ENCODE measurements at places on chromosomes 2 and 18. TPM values are rescaled to one million over a fixed set of nuclear protein-coding genes. Genes with fewer than 3 reads are reported as not detected.

The RAPGEF4 gene
- 3.8 TPM for total RNA-seq

The LOXL3 gene
- 7.1 TPM for total RNA-seq

The POTEC gene
- total RNA-seq: not detected

- peaks cover 12% of the 10 kb centered on the region for H3K4me1 ChIP-seq
- no peak for DNase-seq
- H3K27ac ChIP-seq: no peak overlapping the region
- H3K36me3 ChIP-seq: no peaks in the 10 kb centered on the region
Measured at GRCh38 chr18:55912071-55912470, 324.1 kb upstream of the TCF4 start.

DNA sequence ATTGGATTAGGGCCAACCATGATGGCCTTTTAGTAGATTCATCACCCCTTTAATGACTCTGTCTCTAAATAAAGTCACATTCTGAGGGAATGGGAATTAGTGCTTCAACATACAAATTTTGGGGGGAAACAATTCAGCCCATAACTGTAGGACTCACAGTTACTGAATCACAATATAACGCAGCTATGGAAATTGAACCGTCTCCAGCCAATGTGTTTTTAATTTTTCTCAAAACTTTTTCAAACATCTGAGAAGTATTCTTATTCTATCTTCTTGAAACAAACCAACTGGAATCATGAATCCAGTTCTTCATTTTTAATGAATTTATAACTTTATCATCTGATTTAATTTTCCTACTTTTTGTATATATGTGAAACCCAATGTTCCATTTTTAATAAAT, 373.1 kb upstream of the SYT4 start:
- no peaks in the 10 kb centered on the region for H3K27me3 ChIP-seq
- no peak overlapping the region for H3K27ac ChIP-seq
- no peaks in the 10 kb centered on the region for H3K36me3 ChIP-seq
- no peak overlapping the region for H3K4me3 ChIP-seq

- no peak overlapping the region for H3K27ac ChIP-seq
- H3K36me3 ChIP-seq: no peaks in the 10 kb centered on the region
- H3K4me3 ChIP-seq: no peak overlapping the region
- H3K27me3 ChIP-seq: no peaks in the 10 kb centered on the region
- DNase-seq: no peak
Measured at GRCh38 chr2:176745543-176746200, 466.9 kb upstream of the HNRNPA3 start.

DNA sequence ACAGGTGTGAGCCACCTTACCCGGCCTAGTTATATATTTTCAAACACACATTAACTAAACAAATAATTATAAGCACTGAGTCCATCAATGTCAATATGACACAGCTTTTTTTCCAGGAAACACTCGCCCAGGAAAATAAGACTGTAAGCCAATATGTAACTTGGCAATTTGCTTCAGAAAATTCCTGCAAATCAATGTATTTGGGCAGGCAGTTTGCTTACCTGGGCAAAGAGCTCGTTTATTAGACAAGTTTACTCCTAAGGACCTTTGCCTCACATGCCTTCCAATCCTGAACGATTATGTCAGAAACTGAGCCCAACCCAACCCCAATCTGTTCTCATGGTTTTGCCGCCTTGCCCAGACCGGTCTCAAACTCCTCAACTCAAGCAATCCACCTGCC, 34.7 kb upstream of the NDUFV2 start:
- H3K27ac ChIP-seq: no peak overlapping the region
- H3K4me1 ChIP-seq: no peaks in the 10 kb centered on the region
- H3K36me3 ChIP-seq: no peaks in the 10 kb centered on the region
- H3K27me3 ChIP-seq: no peaks in the 10 kb centered on the region
- DNase-seq: no peak

The ALPP gene
- not detected for total RNA-seq

DNA sequence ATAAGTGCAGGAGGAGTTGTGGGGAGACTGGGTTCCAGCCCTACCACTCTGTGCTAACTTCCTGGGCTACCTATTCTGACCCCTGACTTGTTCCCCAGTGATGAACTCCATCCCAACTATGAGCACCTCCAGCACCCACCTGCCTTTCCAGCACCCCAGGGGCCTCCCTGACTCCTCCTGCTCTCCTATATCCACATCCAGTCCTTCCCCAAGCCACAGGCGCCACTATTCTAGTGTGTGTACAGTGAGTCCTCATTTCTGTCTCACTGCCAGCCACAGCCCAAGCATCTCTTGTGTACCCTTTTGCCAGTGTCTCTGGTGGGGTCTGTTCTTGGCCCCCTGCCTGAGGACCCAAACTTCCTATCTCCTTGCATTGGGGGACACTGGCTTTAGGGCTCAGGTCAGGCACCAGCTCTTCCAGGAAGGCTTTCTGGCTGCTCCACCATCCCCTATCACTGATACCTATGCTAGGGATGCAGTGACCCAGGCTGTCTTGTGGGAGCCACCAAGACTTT, 145.2 kb downstream of the INHBB start:
- no peak overlapping the region for H3K27ac ChIP-seq
- no peak overlapping the region for H3K4me3 ChIP-seq
- H3K36me3 ChIP-seq: no peaks in the 10 kb centered on the region
- DNase-seq: no peak
- H3K4me1 ChIP-seq: no peaks in the 10 kb centered on the region

The CAPN13 gene
- total RNA-seq: not detected

Data from esophagus muscularis mucosa (tissue), 4 donors.